ENCODE measurements at places on chromosomes 12 and 14.

GRCh38 chr12:130049666-130050065, 112.6 kb upstream of the FZD10 start:
- DNase-seq, result no peak

DNA sequence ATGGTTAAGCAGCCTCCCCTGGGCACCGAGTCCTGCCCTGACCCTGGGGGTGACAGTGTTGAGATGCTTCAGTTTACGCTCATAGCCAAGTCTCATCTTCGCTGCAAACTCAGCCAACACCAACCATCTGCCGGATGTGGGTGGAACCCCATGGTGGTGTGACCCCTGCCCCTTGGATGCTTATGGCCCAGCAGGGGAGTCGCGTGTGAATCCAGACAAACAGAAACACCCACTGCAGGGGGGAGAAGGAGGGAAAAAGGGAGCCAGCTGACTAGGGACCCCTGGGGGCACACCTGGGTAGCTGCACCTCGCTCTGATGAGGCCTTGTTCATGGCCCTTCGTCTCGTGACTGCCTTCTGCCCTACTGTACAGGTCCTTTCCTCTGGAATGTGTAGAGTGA, 23.8 kb downstream of the AACS start:
- DNase-seq, result no peak

GRCh38 chr12:24919346-24920001, 29.4 kb downstream of the BCAT1 start:
- DNase-seq, result no peak

DNA sequence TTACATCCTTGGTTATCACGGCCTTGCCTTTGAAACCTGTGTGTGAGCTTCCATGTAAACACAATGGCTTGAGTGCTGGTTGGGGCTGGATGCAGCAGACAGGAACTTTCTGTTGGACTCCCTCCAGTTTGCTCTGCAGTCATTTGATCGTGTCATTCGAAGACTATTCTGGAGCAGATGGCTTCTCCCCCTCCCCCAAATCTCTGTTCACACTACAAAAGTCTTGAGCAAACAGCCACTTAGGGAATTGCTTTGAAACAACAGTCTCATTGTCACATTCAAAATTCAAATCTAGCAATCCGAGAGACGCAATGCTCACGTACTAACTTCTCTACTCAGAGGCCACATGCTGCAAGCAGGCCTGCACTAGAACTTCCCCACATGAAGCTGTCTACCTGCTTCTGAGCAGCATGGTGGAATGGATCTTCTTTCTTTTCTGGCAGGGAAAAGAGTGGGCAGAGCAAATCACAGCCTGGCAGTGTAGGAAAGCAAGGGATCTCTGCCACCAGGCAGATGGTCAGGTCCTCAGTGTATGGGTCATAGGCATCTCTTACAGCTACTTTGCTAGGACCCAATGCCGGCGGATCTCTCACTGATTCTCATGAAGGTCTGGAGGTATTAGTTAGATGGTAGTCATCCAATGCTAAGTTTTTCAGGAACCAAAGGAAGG, 214.2 kb downstream of the PPM1H start:
- DNase-seq, result no peak

- no peak for DNase-seq
Measured at GRCh38 chr12:12147111-12147510, 76.4 kb downstream of the BCL2L14 start.

DNA sequence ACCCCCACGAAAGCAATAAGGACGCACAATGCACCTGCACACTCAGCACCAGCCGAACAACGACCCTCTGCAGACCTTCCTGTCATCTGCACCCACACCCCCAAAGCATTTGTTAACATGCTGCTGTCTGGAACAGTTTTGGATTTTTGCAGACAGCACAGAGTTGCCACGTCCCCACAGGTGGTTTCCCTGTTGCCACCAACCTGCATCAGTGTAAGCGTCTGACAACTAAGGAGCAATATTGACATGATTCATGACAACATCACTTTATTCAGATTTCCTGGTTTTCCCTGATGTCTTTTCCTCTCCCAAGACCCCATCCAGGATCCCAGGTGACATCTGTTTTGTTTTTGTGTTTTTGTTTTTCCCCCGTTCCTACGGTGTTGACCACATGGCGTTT, 150.7 kb upstream of the C14orf180 start:
- DNase-seq, result no peak

DNA sequence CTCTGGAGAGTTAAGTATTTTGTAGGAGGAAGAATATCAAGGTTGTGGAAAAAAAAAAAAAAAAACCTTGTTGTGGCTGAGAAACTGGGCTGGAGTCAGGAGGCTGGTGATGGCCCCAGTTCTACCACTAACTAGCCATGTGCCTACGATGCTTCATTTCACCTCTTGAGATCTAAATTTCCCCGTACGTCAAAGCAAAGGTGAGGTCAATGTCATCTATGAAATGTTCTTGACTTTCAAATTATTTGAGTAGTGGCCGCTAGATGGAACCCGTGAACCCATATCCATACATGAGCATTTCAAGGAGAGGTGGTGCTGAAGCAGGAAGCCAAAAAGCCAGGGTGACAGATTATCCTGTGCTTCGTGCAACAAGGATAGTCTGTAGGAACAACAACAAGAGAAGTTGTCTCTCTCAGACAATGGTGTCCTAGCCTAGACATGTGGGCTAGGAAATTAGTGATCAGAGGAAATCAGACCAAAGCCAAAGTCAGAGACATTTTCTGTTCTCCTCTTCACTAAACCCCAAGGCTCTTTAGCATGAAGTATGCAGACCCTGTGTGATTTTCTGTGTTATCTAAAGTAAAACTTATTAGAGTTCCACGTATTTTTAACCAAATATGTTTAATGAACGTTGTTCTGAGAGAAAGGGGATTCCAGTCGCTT, 95.5 kb upstream of the ETV6 start:
- no peak for DNase-seq

GRCh38 chr12:23222801-23223200, 597.8 kb downstream of the ETNK1 start:
- DNase-seq, result no peak

- DNase-seq, result no peak
Measured at GRCh38 chr12:67107751-67108269, 161.3 kb upstream of the CAND1 start.

GRCh38 chr12:2691345-2692071, 103.3 kb upstream of the FKBP4 start:
- DNase-seq, result no peak

DNA sequence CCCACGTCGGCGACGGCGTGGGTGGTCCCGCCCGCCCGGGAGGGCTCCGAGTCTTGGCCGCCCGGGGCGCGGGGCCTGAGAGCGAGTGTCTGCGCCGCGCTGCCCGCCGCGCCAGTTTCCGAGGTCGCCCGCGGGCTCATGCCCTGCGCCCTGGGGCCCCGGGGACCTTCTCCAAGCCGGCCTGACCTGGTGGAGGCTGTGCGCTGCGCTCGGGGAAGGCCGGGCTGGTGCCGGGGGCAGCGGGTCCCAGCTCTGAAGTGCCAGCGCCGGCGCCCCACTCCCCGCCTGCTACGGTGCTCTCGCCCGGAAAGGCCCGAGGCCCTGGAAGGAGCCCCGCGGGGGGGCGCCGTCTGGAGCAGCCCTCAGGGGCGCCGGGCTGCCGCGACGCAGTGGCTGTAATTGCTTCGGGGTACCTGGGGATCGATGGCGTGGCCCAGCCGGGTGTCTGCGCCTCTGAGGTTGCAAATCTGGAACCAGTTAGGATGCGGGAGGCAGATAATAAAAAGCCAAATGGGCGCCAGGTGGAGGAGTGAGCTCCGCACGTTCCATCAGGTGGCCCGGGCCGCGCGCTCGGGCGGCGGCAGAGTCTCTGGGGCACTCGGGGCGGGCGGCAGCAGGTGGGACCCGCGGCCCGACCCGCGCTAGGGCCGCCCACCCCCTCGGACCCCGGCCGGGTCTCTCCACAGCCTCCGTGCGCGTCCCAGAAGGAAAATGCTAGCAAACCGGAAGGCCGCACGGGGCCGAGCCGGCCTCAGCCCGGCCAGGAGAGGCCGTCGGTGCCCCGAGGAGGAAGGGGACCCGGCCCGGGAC, 102.3 kb upstream of the DIO3 start:
- no peak for DNase-seq

DNA sequence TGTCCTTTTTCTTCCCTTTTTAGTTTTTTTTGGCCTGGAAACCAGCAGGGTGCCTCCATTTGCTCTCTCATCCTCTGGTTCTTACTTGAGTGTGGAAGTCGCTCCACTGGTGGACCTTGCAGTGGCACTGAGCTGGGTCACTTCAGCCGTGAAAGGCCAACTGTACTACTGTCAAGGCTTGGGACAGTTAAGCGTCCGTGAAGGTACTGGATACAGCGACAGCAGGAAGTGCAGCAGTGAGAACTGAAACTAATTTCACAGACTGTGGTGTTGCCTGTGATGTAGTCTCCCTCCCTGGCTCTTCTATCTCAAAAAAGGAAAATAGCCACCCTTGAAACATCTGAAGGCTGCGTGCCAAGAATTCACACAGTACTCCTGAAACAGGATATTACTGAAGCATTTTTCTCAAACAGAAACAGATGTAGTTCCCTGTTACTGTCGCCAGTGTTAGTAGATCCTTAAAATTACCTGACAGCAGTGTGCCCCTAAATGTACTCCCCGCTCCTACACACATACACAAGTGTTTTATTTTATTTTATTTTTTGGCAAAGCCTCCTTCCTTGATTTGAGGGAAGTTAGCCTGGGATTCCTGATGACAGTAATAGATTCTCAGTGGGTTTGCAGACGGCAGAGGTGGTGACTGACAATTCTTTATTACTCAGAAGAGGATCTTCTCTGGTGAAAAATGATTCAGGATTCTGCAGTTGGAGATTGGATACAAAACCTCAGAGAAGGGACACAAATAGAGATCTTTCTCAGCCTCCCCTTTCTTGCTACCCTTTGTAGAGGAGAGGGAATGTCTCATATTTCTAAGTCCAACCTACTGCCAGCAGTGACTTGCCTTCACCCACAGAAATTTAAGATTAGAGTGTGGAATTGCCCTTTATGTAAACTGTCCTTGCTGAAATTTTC, 4.4 kb downstream of the SUSD6 start:
- no peak for DNase-seq

DNA sequence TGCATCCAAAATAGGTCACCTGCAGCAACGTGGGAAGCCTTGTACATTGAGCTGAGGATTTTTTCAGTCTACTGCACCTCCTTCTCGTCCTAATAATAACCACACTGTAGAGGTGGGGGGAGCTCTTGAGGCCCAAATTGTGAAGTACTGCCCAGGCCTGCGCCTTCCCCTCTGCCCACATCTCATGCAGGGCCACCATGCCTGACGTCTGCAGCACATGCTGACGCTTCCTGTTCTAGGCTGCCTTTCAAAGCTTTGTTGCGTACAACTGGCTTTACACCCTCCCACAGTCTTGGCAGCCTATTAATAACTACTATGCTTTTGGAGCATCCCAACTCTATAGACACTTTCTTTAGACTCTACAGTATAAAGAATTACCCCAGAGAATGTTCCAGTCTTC, 26.5 kb upstream of the TTC7B start:
- DNase-seq, result no peak

GRCh38 chr14:54617467-54617866, 50.5 kb downstream of the SAMD4A start:
- no peak for DNase-seq

- no peak for DNase-seq
Measured at GRCh38 chr12:109469517-109469916, 7.6 kb downstream of the KCTD10 start.

DNA sequence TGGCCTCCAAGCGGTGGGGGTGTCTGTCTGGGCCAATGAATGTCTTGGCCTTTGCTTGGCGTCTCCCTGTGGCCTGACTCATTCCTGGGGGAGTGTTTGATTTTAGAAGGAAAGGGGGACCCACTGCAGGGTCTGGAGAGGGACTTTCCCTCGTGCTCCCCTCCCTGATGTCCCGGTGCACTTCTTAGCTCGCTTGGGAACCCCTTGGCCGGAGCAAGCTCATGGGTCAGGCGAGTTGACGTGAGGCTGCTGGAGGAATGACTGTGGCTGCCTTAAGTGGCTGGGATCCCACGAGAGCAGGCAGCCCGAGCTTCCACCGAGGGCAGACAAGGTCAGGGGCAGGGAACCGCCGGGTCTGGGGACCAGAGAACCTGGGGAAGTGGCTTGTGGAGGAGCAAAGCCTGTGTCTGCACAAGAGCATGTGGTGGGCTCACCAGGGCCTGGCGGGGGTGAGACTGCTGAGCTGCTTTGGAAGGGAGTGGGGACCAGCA, 218.4 kb upstream of the C14orf180 start:
- DNase-seq, result no peak

DNA sequence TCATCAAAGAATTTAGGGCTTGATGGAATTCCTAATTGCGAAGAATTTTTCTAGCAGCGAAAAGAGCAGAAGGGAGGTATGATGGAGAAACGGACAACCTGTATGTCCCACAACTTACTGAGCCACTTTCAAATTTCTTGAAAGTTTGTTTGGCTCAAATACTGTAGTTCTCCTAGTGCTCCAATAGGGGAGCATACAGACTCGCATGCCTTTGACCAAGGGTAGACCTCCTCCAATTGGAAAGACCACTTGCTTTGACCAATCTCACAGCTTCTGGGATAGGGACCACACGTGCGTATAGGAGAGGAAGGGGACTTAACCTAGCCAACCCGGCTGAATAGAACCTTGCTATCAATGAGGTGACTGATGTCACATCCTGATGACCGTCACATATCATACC, 28.6 kb downstream of the SLC35F4 start:
- DNase-seq, result no peak

- DNase-seq, result no peak
Measured at GRCh38 chr12:100871195-100871734, 76.7 kb downstream of the ANO4 start.

DNA sequence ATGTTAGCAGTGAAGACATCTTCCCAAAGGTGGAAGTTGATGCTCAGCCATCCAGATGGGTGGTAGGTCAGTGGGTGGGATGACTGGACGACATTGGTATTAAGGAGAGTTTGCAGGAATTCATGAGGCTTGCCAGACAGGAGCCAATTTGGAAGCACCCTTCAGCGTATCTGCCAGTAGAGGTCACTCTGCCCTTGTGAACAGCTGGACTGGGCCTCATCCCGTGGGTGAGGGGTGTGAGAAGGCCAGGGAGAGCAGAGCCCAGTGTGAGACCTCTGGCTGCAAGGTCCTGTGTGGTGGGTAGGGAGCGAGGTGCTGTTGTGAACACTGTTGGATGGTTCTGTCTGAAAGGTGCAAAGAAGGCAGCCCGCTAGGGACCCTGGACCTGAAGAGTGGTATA, 37.7 kb downstream of the SLC5A8 start:
- DNase-seq, result no peak

- no peak for DNase-seq
Measured at GRCh38 chr14:72573725-72574417, 320.0 kb downstream of the DPF3 start.

- no peak for DNase-seq
Measured at GRCh38 chr12:122243965-122244364, 18.1 kb upstream of the DIABLO start.

GRCh38 chr12:1013618-1014489, 22.8 kb downstream of the ERC1 start:
- no peak for DNase-seq

DNA sequence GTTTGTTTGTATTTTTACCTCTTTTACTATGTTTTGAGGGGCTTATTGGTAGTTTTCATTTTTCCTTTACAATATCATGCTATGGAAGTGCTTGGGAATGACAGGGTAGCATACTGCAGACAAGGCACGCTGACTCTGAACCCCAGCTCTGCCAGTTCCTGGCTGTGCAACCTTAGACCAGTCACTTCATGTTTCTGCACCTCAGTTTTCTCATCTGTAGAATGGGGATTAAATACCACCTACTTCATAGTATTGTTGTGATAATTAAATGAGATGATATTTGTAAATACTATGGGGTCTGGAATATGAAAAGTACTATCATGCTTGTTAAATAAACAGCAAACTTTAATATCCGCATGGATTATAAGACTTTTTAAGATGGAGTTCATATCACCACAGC, 35.4 kb downstream of the SRRM4 start:
- no peak for DNase-seq

- DNase-seq, result no peak
Measured at GRCh38 chr12:32198555-32198954, 91.9 kb downstream of the BICD1 start.
